ENCODE measurements at places on chromosomes 16 and 17.

DNA sequence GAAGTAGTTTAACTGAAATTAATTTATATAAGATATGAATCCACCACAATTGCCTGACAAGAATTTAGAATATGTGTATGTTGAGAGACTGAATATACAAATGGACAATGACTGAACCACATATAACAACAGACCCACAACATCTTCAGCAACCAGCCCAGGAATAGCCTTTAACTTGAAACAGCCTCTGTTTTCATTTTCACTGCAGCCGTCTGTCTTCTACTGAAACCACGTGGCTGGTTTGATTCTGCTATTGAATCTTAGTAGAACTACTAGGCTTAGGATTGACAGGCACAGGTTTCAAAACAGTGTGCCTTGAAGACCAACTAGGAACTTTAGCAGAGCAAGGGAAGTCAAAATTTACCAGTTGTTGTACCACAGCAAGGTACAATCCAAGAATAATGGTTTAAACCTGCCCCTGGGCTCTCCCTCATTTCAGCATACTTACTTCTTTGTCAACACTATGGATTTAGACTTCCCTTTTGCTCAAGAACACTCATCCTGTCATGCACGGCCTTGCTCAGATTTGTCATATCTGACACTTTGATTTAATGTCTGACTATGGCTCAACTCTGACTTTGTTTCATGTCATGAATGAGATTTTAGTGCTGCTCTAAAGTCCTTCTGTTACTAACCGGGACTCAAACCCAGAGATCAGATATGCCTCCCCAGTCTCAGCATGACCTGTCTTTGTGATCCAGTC lies 355.0 kb downstream of the KIF2B start:
- DNase-seq, result no peak

GRCh38 chr17:47279062-47279801 lies 25.6 kb downstream of the ITGB3 start:
- no peak for DNase-seq

DNA sequence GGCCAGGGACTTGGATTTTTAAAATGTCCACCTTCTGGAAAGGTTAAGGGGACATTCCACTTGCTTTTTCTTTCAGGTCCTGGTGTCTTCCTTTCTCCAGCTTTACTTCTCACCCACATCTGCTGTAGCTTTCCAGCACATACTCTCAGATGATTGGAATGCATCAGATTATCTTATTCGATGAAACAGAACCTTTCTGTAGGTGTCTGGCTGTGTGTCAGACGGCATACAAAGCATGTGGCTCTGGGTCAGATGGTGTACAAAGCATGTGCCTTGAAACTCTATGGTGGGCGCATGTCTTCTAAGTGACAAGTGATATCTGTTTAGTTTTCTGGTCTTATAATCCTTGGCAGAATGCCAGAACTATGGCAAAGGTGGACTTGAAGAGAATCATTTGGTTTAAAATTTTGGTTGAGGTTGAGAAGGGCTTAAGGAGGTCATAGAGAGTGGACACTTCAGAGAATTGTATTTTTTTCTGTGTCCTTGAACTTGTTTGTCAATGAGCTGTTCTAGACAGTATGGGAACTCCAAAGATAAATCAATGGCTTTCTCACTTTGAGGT lies 125.3 kb downstream of the FTO start:
- no peak for DNase-seq

DNA sequence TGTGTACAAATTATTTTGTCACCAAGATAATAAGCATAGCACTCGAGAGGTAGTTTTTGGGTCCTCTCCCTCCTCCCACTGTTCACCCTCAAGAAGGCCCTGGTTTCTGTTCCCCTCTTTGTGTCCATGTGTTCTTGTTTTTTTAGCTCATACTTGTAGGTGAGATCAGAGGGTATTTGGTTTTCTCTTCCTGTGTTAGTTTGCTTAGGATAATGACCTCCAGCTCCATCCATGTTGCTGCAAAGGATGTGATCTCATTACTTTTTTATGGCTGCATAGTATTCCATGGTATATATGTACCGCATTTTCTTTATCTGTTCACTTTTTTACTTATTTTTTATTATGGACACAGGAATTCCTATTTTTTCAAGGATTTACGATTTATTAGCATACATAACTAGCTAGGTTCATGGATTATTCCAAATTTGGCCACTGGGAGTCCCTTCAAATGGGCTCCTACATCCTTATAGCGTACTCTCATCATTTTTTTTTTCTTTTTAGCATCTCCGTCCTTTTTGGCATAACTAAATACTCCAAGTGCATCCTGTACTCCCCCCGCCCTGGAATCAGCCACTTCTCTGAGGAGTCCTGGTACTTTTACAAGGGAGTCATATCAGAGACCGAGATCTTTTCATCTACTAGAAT lies 7.3 kb downstream of the TADA2A start:
- DNase-seq, result no peak

All from caudate nucleus (tissue), 63 donors.